ENCODE measurements at places on chromosomes 16 and 17.

- DNase-seq: peak; percentile 81
Measured at GRCh38 chr17:78253946-78254672, 22.7 kb downstream of the TMEM235 start.

DNA sequence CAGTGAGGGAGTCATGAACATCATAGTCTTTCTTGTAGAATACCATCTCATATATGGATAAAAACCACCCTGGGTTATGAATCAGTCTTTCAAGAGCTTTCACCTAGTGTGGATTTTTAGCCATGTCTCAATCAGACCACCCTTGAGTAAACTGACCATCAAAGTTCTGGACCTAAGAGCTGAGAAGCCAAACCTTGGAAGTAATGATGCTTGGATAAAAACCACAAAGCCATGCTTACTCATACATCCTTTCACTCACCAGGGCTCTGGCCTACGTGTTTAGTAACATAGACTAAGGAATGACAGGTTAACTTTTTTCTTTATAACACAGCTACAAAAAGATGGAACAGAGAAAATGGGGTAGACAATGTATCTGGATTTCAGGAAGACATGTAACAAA, 167.2 kb downstream of the STX8 start:
- no peak for DNase-seq

DNA sequence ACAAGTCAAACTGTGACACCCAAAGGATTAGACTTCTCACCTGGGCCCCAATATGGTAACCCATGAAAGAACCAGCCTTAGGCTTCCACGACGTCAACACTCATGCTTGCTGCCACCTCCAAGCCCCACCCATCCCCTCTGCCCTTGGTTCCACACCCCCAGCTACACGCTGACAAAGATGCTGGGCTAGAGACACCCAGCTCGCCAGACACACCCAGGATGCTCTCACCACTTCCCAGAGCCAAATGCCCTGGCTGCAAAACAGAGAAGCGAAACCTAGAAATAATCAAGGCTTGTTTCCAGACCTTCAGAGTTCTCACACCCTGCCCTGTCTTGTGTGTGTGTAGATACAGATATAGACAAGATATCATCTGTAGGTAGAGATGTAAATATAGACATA, 26.0 kb upstream of the ADCY9 start:
- DNase-seq: no peak

DNA sequence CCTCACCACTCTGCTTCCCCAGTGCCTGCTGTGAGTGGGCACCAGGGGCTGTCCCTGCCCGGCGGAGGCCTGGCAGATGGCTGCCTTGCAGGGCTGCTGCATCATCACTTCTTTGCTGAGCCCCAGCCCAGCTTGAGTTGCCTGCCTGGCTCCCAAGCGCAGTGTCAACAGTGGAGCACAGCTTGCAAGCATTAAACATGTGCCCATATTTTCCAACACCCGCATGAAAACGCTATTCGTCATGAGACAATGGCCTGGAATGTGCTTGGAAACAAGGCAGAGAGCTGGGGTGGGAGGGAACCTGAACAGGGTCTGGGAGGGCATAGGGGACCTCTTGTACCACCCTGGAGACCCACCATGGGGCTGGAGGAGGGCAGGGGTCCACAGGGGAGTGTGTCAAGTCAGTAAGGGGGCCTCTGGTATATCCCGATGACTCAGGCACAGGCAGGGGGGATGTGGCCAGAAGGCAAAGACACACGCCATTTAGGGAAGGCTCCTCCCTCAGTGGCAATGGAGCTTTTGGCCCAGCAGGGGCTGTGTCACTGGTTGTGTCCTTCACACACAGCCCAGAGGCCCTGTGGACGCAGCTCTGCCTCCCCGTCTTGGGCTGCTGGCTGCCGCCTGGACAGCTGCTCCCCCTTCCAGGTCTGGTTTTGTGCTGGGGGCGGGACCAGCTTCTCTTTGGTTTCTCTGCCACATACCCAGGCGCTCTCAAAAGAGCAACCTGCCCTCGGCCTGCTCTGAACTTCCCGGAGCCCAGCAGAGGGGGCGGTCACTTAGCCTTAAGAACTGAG, 17.4 kb upstream of the MTSS2 start:
- no peak for DNase-seq

DNA sequence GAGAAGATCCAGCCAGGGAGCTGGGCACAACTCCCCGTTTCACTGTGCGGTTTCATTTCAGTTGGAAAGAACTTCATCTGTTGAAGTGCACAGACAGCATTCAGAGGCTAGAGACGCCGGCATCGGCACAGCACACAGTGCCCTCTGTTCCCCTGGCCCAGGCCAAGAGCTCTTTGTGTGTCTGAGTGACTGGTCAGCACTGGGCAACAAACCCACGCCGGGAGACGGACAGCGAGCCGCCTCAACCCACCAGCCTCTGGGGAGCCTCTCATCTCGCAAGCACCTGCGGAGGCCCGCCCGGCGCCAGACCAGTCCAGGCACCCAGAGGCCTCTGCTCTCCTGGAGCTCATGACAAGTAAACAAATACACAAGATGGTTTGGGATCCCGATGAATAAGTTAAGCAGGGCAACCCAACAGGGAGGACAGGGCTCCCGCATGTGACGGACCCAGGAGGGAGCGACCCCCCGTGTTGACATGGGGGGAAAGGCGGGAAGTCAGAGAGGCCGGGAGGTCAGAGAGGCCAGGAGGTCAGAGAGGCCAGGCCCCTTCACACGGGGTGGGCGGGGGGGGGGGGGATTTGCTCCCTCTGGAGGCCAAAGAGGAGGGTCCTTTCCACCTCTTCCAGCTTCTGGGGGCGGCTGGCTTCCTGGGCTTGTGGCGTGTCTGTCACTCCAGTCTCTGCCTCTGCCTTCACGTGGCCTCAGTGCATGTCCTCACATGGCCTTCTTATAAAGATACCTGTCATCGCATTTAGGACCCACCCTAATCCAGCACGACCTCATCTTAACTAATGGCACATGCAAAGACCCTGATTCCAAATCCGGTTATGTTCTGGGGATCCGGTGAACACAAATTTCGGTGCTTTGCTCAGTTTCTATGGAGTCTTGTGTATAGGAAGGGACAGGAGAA, 25.8 kb upstream of the KLHDC4 start:
- DNase-seq: no peak

- no peak for DNase-seq
Measured at GRCh38 chr16:1027501-1027815, 45.1 kb upstream of the SSTR5 start.

DNA sequence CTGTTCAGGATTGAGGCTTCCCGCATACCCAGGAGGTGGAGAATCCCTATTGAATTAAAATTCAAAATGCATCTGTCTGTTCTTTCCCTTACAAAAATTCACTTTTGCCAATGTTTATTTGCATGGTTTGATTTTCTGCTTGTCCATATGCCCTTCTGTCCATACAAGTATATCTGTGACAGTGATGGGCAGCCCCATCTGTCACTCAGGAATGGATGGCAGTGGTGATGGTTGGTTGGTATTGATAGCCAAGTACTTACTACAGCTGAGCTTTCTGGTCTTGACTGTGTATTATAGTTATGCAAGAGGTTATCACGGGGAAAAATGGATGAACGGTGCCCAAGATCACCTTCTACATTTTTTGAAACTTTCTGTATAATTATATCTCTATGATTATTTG, 171.0 kb downstream of the RBFOX1 start:
- DNase-seq: no peak

DNA sequence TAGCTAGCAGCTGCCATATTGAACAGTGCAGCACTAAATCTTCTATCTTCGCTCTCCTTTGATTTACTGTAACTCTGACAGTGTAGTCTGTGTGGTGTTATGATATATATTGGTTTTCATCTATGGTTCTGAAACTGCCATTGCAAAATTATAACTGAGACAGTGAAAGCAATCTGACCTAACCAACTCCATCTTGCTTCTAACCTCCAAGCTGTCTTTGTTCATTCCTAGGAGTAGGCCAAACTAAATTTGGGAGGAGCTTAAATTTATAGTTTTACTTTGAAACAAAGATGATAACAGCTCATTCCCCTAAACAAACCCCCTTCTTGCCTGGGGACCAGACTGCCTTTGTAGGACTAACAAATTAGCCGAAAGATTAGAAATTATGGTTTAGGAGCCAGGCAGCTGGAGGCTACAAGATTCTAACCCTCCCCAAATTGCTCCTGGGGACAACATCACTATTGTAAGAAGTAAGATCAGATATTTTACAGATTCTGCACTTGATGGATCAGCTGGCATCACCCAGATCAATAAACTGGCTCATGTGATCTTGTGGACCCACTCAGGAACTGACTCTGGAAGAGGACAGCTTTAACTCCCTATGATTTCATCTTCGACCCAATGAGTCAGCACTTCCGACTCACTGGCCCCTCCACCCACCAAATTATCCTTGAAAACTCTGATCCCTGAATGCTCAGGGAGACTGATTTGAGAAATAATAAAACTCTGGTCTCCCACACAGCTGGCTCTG, 47.0 kb upstream of the FBXO47 start:
- no peak for DNase-seq

- DNase-seq: no peak
Measured at GRCh38 chr16:3375680-3376079, 20.0 kb downstream of the OR2C1 start.

All from activated T-cell treated with anti-CD3 and anti-CD28 coated beads for 48 hours (primary cell).